ENCODE measurements at places on chromosomes 4 and X.

DNA sequence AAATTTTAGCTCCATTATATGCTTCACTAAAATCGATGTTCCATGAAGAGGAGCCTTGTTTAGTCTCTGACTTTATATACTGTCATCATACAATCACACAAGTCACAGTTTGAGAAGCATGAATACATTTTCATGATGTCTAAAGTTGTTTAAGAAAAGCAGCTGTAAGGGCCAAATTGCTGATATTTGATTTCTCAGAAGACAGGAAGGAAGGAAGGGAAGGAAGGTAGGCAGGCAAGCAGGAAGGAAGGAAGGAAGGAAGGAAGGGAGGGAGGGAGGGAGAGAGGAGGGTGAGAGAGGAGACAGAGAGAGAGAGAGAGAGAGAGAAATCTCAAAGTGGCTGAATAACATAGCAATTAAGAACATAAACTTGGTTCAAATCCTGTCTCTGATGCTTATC lies 153.7 kb downstream of the RTL9 start:
- DNase-seq = no peak

DNA sequence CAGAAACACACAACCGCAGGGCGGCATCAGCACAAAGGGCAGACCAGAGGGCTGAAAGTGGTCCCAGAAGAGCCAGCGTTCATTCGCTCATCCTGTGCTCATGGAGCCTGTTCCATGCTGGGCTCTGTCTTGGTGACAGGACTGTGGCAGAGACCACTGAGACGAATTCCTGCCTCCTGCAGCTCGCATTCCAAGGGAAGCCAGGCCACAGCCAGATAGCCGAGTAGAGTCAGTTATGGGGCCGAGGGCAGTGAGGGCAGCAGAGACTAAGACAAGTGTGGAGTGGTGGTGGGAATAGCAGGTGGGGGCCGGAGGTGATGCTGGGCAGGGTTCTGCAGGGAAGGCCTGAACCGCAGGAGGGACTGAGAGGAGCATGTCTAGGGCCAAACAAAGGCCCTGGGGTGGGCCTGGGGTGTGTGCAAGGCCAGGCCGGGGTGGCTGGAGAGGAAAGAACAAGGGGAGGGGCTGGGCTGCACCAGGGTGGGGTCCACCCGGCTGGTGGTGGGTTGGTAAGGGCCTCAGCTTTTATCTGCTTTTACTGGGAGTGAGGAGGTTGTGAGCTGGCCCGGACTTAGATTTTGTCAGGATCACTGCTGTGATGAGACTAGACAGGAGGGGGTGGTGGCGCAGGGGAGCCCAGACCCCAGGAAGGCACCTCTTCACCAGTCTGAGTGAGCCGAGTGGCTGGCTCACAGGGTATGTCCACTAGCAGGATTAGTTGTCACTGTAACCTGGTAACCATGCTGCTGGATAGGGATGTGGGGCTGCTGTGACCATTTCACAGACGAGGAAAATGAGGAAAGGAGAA lies 6.3 kb downstream of the PSAPL1 start:
- DNase-seq = no peak

GRCh38 chr4:144556636-144557035 lies 89.3 kb upstream of the HHIP start:
- DNase-seq = no peak

- DNase-seq = no peak
These were observed 573.8 kb upstream of the NDST4 start for GRCh38 chr4:115687052-115687755.

GRCh38 chrX:6074532-6074931 lies 154.1 kb downstream of the NLGN4X start:
- no peak for DNase-seq

All from trophoblast cell (in vitro differentiated cells and primary cell).